ENCODE measurements at places on chromosomes 1 and 21. TPM values are rescaled to one million over a fixed set of nuclear protein-coding genes. Genes with fewer than 3 reads are reported as not detected.

LORICRIN gene
- total RNA-seq = not detected

SIK1 gene
- 1.2 TPM for total RNA-seq

MPL gene
- total RNA-seq = not detected

PRKACB gene
- 31.0 TPM for total RNA-seq

SPRR1A gene
- total RNA-seq = not detected

EFNA3 gene
- total RNA-seq = 1.6 TPM

LCE3E gene
- not detected for total RNA-seq

OR2L2 gene
- total RNA-seq = under 0.01 TPM

GALE gene
- total RNA-seq = 23.9 TPM

KISS1 gene
- not detected for total RNA-seq

AMPD1 gene
- total RNA-seq = not detected

RXRG gene
- not detected for total RNA-seq

TRAPPC3 gene
- 90.0 TPM for total RNA-seq

ASTN1 gene
- not detected for total RNA-seq

HMCN1 gene
- 76.6 TPM for total RNA-seq

LAPTM5 gene
- 0.13 TPM for total RNA-seq

FAM110D gene
- not detected for total RNA-seq

FYB2 gene
- not detected for total RNA-seq

LPAR3 gene
- total RNA-seq = 0.32 TPM

NBPF4 gene
- total RNA-seq = 0.11 TPM

SPRR3 gene
- not detected for total RNA-seq

MAB21L3 gene
- 0.26 TPM for total RNA-seq

B3GALT2 gene
- 0.13 TPM for total RNA-seq

SLAMF8 gene
- total RNA-seq = 0.11 TPM

DAB1 gene
- total RNA-seq = not detected
